ENCODE measurements at places on chromosomes 13 and 19.

GRCh38 chr13:45216193-45216592 lies 15.3 kb upstream of the KCTD4 start:
- DNase-seq: no peak

GRCh38 chr13:76723551-76724232 lies 162.5 kb downstream of the KCTD12 start:
- no peak for DNase-seq

DNA sequence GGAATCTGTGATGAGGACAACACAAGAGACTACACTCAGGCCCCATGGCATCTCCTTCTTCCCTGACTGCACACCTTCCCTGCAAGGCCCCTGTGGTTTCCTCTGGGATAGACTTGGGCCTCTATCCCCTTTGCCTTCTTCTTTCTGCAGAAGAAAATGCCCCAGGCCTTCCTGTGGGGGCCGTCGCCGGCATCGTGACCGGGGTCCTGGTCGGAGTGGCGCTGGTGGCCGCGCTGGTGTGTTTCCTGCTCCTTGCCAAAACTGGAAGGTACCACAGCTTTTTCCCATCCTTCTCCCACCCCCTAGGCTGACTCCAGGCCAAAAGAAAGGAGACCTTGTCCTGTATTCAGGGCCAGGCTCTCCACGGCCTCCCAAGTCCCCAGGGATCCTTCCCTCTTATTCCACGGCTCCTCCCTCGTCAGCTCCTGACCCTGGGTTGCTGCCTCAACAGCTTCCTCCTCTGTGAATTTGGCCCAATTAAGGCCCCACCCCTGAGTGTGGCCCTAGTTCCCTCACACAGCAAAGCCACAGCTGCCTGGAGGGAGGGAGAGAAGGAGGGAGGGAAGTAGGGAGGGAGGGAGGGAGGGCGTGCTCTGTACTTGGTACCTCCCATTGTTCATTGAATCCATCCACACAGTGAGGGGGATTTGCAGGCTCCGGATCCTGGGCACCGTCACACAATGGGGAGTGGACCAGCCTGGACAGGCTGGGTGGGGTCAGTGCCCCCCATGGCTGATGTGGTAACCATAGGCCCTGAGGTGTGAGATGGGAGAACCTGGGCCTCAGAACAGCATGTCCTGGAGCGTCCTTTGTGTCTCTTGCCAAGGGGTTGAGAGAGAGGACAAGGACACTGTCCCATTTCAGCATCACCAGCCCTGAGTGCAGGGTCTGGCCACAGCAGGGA lies 12.5 kb downstream of the CEACAM3 start:
- DNase-seq: no peak

GRCh38 chr13:28413999-28414398 lies 80.9 kb downstream of the FLT1 start:
- DNase-seq: no peak

- no peak for DNase-seq
These were observed 21.8 kb downstream of the TSKS start for GRCh38 chr19:49741210-49741844.

GRCh38 chr13:24863748-24864540 lies 100.0 kb downstream of the RNF17 start:
- no peak for DNase-seq

DNA sequence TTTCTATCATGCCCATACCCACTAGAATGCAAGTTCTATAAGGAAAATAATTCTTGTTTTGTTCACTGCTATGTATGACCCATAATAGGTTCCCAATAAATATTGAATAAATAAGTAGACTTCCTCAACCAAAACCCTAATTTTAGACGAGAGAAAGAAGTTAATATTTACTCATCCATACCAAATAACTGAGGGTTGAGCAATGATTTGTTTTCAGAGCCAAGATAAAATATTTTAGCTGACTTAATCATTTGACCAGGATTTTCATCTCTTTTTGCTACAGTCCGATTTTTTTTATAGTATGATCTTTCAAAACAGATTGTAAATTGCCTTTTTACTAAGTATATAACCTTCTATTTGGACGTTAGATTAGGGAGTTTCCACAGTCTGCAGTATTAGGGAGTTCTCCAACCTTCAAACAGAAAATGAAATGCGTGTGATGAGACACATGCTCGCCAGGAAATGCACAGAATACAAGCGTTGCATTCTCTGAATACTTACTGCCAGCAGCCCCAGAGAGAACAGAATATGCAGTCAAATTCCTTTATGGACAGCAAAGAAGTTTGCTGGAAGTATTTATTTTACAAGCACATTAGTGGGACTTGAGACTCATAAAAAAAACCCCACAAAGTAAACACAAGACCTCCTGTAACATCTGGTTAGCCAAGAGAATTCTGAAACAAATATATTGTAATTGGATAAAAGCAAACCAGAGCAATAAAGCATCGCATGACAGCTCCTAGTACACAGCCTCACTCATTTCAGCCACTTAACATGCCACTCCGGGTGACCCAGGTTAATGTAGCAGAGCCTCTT lies 230.0 kb downstream of the MYO16 start:
- DNase-seq: no peak

DNA sequence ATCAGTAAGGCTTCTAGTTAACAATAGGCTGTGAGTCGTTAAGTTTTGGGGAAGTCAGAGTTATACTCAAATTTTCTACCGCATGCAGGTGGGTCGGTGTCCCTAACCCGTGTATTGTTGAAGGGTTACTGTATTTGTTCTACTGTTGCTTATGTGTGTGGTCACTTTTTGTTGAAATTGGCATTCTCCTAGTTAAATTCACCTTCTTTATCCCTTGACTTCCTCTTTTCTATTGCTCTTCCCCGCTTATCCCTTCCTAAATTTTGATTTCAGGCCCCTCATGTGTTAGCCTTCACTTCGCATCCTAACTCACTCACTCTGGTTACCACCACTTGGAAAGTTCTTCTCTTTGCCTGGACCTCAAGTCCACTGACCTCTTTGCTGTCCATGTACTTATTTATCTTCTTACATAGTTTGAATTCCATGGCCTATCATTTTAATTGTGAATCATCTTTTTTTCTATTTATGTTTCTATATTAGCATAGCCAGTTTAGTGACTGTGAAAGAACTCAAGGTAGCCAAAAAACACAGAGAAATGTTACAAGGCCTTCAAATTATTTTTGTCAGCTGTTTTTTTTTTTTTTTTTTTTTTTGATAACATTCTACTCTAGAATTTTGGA lies 52.9 kb downstream of the NDFIP2 start:
- DNase-seq: no peak

Measured in cortex of kidney (tissue), 1 donor.